ENCODE measurements at places on chromosomes 1 and 21.
A peak's percentile ranks its signal among the peaks of the same experiment; 100 is the strongest.

DNA sequence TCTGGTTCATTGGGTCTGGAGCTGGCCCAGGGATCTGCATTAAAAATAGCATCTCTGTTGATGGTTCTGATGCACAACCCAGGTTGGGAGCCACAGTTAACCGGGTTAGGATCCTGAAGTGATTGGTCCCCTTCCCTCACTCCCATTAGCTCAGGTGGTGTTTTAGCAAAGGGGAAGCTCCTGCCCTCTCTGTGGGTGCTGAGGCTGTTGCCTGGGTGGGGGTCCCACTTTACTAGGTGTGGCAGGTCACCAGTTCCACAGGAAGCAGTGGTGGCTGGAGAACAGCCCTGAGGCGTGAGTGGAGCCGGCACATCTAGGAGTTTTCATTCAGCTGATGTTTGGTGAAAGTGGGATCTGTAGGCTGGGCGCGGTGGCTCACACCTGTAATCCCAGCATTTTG, 86.5 kb downstream of the MAN1C1 start:
- DNase-seq = no peak

- DNase-seq = no peak
Measured at GRCh38 chr1:212254853-212255363, 30.3 kb upstream of the PPP2R5A start.

DNA sequence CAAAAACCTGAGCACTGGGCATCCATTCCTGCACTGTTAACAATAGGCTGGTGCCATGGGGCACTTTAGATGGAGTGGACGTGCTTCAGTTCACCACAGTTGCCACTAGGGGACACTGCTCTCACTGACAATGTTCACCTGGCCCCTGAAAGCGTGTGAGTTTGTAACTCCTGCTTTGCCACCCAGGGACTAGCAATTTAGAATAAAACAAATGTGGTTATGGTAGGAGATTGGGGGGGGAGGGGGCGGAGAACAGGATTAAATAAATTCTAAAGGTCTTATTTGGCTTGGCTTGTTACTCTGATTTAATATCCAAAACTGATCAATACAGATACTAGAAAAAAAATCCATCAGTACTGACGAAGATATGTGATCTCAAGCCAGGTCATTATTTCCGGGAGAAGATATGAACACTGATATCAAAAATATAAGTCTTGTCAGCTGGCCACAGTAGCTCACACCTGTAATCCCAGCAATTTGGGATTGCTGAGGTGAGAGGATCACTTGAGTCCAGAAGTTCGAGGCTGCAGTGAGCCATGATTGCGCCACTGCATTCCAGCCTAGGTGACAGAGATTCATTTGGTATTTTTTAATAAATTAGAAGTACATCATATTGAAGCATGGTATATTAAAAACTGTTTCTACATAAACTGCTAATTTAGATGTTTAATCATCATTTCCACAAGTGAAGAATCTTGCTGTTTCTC, 23.2 kb downstream of the INTS7 start:
- DNase-seq = peak; percentile 75

DNA sequence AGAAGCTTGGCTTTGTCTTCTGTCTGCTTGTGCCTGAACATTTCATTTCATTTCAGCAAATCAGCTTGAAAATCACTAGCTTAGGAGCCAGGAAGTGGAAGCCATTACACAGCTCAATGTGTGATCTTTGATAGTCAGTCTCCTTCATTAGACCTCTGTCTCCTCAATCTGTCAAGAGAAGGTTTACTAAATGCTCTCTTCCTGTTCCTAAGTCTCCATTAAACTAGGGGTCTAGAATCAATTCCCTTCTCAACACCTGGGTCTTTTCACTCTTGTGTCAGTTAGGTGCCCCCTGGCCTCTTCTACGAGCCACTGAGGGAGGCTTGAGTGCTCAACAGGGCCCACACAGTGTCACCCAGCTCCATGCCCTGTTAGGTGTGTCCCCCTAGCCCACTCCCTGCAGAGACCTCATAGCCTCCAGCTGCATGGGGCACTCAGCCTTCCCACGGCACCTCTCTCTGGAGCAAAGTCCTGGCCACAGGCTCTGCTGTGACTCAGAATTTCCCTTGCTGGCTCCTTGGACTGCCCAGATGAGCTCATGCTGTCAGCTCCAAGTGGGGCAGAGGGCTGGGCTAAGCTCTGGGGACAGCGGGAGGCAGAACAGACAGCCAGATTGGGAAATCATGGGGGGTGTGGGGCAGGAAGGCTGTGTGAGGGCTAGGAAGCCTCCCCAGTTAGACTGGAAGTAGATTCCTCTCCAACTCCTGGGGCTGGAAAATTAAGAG, 115.7 kb upstream of the IPO9 start:
- DNase-seq = peak; percentile 99

DNA sequence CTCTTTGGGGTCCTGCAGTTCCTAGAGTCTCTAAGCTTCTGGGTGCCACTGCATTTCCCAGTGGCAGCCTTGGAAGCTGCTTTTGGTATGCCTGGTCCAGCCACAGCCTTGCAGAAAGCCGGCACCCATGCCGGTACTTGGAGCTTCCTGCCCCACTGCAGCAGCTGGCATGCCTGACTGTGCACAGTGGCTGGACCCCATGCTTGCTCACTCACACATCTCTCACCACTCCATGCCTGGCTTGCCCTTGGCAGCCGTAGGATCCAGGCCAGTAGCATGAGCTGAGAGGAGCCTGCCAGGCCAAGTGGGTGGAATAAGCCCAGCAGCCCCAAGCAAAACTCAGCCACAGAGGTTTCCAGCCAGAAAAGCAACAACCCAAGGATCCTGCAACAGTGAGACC, 20.3 kb upstream of the FNBP1L start:
- no peak for DNase-seq

- no peak for DNase-seq
Measured at GRCh38 chr1:229554886-229555621, 3.5 kb downstream of the ABCB10 start.

- DNase-seq = no peak
Measured at GRCh38 chr1:182121787-182122186, 60.3 kb upstream of the ZNF648 start.

DNA sequence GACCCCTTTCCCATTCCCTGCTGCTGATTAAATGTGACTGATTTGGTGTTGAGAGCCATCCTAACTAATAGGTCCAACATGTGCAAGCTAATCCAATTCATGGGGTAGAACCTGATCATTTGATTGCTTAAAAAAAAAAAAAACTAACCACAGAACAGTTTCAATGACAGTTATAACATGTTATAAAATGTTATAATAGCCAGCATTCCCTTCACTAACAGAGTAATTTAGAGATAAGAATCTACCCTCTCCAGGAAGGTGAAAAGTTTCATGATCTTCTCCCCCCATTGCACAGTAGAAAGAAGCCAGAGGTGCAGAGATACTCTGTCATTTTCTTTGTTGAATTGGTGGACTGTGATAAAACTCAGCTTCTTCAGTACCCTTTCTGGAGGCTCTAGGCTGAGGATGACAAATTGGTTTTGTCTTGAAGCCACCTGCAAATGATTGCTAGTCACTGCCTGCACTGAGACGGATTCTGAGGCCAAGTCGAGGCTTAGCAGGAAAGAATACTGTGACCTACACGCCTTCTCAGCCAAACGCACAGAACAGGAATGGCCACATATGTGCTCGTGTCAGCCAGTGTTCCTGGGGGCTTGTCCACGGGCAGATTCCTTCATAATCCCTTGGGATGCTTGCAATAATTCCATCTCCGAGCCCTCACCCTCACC, 215.7 kb upstream of the IRF2BP2 start:
- DNase-seq = no peak

DNA sequence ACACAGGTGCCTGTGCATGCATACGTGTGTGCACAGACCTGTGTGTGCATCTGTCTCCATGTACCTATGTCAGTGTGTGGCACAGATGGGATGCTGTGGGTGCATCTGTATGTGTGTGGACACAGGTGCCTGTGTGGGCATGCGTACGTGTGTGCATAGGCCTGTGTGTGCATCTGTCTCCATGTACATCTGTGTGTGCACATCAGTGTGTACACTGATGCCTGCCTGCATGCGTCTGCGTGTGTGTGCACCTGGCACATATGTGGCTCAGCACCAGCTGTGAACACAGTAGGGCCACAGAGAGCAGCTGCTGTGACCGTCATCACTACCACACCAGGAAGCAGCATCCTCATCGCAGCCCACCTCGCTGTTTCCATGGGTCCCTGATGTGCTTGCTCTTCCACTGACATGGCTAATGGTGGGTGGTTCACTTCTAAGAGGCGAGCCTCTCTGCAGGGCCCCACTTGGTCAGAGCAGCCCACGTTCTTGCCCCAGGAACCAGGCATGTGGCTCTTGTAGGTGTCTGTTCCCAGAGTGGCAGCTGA, 9.6 kb upstream of the SPATC1L start:
- DNase-seq = no peak

DNA sequence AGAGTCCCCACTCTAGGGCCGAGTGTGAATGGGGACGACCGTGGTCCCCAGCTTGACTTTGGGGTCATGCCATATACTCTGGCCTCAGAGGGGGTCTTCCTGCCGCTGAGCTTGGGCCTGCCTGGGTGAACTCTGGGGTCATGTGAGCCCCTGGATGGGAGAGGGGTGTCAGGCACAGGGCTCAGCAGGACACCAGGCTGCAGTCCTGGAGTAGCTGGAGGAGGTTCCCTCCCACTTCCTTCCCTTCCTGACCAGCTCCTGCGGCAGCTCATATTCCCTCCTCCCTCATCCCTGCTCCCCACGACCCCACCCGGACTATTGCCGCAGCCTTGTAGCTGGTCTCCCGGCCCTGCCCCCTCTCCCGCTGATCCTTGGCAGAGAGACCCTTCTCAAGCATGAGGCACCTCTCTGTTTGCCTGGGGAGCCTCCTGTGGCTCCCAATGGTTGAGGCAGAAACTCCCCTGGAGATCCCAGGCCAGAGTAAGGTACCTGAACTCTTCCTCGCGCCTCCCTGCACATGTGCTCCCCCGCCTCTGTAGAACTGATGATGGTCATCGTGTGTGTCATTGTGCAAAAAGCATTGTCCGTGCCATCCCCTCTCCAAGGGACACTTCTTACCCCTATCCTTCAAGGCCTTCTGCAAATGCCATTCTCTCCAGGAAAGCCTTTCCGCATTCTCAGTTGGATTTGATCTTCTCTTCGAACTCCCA, 1.8 kb downstream of the TNFRSF1B start:
- no peak for DNase-seq

All from fibroblast of mammary gland (primary cell).